ENCODE measurements at places on chromosomes 11 and 22.

DNA sequence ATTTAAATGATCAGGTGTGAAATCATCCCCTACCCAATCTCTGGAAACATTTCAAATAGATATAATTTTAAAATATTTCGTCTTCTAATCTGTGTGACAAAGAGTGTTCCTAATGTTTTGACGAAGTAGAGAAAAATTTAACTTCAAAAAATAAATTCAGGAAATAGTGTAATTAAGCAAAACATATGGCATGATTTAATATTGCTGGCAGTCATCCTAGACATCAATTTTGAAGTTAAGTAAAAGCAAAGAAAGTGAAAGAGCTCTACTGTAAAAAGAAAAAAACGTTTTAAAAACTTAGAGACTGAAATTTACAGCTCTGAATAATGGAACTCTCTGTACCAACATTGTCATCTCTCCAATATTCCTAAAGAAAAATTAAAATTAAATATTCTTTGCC, 1062.3 kb downstream of the LRRC4C start:
- DNase-seq = no peak

- DNase-seq = no peak
Measured at GRCh38 chr11:93846411-93846810, 4.0 kb downstream of the VSTM5 start.

- DNase-seq = no peak
Measured at GRCh38 chr22:42772647-42773046, 52.0 kb upstream of the A4GALT start.

DNA sequence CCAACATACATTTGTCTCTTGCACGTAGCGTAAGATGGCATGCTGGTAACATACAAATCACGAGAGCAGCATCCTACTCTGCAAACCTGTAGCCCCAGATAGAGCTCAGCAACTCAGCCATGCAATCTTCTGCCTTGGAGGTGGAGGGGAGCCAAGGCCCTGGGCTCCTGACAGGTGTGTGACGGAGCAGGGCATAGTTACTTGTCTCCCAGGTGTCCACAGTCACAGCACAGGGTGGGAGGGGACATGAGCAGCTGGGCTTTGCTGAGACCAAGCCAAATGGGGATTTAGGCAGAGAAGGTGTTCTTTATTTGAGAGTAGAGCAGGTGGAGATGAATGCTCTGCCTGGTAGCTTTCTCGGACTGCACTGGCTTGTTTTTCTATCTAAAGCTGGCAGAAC, 111.7 kb downstream of the TEAD1 start:
- DNase-seq = no peak

GRCh38 chr11:66335531-66336233, 552 bp downstream of the RIN1 start:
- DNase-seq = no peak

- peak; percentile 42 for DNase-seq
Measured at GRCh38 chr11:26070714-26071380, 261.1 kb upstream of the ANO3 start.

DNA sequence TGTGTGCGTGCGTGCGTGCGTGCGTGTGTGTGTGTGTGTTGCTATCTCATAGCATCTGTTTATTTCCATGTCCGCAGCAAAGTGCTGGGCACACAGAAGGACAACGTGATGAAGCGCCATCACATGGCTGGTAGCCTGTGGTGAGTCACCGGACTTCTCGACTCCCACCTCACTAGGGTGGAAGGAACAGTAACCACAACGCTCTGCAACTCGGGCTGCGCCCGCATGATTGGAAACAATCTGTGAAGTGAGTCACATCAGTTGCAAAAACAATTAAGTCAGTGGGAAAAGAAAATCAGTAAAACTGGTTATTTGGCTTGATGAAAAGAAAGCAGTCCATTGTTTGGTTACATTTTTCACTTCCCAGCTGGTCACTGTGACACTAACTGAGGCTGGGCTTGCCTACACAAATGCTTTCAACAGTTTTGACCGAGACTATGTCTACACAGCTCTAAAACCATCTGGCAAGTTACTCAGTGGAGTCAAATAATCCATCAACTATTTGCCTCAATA, 437.3 kb upstream of the CADM1 start:
- DNase-seq = no peak

DNA sequence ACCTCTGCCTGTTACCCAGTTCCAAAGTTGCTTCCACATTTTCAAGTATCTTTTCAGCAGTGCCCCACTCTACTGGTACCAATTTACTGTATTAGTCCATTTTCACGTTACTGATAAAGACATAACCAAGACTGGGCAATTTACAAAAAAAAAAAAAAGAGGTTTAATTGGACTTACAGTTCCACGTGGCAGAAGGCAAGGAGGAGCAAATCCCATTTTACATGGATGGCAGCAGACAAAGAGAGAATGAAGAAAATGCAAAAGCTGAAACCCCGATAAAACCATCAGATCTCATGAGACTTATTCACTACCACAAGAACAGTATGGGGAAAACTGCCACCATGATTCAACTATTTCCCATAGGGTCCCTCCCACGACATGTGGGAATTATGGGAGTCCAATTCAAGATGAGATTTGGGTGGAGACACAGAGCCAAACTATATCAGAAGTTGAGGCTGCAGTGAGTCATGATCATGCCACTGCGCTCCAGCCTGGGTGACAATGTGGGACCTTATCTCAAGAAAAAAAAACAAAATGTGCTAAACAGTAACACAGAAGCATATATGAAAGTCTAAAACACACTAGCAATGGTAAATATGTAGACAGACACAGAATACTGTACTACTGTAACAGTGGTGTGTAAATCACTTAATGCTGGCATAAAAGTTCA, 190.3 kb upstream of the ZC3H12C start:
- DNase-seq = no peak
